ENCODE measurements at places on chromosomes 7 and 10.

GRCh38 chr7:71752171-71752935, 620.4 kb downstream of the GALNT17 start:
- no peak for DNase-seq

GRCh38 chr7:124856299-124856888, 73.2 kb downstream of the POT1 start:
- no peak for DNase-seq

DNA sequence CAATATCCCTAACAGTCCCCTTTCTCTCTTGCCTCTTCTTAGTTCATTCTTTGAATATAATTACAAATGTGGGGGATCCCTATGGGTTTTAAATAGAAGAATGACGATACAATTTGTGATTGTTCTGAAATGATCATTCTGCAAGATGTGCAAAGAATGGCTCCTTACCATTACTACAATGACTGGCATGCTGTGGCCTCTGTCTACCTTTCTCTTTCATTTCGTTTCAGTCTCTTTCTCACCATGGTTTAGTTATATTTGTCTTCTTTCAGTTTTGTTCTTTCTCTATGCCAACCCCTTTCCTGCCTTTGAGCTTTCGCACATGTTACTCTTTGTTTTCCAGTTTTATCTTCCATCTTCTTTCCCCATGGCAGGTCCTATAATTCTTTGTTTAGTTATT, 176.5 kb downstream of the SUGCT start:
- no peak for DNase-seq

DNA sequence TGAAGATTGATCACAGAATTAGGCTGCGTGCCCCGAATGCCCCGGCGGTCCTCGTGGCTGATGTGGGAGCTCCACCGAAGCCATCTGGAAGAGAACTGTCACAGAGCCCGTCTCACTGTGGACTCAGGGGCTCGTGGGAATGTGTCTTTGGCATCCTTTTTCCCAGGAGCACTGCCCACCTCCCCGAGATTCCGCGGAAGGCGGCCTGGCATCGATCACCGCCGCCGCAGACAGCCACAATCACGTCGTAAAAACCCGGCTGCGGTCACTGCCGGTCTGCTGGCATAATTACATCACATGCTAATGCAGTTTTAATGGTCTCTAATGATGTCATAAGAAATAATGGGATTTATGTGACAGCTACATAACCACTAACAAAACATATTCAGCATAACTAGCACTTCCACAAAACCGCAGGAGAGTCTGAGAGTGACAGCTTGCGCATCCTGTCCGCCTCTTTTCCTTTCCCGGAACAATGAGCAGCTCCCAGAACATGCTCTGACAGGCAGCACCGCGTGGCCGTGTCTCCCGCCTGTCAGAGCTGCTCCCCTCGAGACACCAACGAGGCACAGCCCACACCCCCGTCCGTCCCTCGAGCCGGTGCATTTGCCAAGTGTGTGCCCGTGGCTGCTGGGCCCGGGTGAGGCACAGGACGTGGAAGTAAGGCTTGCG, 490.0 kb downstream of the PTPRN2 start:
- no peak for DNase-seq

DNA sequence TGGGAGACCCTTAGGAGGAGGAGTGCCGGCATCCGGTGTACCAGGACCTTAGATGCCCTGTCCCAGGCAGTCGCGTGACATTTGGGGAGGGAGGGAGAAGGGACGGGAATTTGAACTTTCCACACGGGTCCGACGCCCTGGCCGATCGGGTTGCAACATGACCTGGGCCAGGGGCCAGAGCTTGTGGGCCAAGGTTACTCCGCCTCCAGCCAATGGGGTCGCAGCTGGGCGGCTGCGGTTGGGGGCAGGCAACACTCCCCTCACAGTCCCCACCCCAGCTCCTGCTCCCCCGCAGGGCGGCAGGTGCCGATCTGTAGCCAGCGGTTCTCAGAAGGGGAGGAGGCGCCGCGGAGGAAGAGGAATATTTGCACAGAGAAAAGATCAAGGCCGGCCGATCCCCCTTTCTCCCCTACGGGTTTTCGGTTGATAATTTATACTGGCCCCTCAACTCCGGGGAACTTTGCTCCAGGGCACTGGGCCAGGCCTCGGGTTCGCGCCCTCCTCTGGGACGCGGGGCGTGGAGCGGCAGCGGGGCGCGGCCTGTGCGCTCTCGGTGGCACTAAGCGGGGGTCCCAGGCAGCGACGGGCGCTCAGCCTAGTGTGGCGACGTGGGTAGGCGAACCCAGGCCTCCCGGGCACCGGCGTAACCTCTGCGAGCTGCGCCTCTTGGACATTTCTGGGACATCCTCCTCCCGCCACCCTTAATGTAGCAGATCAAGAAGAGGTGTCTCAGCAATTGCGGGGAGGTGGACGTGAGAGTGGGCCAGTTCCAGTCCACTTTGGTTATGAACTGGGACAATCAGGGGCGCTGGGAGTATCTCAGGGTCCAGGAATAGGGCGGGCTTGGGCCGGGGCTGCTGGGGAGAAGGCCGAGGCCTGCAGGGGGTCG, 1.2 kb downstream of the MLXIPL start:
- no peak for DNase-seq

- no peak for DNase-seq
These were observed 193.7 kb downstream of the GFRA1 start for GRCh38 chr10:116079355-116079754.

DNA sequence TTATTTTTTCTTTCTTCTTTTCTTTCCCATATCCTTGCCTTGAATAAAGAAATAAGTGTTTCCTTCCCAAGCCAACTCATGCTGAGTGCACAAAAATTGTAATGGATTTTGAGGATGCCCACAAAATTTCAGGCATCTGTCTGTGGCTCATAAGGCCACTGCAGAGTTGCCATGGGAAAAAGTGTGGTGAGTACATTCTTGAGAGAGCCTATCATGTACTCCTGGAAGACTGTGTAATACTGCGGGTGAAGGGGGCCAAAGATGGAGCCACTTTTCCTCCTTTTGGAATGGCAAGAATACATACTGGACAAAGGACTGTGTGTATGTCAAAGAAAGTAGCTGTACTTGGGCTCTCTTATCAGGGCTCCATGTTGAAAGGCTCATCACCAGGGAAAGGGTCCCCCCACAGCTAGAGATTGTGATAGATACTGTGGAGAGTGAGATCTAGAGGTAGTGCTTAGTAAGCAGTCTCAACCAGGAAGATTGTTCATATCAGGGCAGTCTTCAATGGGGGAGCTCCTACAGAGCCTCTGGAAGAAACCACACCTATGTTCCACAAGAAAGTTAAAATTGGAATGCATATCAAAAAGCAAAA, 341.6 kb upstream of the KCND2 start:
- no peak for DNase-seq

DNA sequence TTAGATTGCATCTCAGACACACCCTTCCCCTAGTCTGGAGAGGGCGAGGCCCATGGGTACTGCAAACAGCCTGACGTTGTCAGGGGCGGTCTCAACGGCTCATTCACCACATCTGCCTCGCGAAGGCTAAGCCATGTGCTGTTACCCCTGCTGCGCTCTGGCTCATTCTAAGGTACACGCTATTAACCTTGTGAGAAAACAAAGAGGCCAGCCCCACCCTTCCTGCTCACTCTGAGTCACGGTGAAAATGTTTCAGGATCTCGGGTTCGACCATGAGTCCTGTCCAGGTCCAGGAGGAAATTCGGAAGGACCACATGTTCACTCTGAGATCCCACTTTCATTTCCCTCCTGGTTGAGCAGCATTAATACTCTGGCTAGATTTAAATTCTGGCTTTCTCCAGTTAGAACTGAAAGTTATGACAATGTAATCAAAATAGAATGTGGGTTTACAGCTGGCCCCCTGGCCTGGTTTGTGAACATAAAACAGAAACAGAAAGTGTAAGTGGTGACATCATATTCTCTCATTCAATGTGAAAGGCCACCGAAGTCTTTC, 55.2 kb downstream of the EGFR start:
- no peak for DNase-seq
